ENCODE measurements at places on chromosomes 1 and 21.
A peak's percentile ranks its signal among the peaks of the same experiment; 100 is the strongest.

GRCh38 chr1:196516373-196516772 lies 91.9 kb downstream of the KCNT2 start:
- no peak for DNase-seq

- peak; percentile 77 for DNase-seq
These were observed 26.1 kb upstream of the SMIM12 start for GRCh38 chr1:34885405-34886247.

- DNase-seq: no peak
These were observed 12.4 kb upstream of the SCAF4 start for GRCh38 chr21:31744182-31744800.

DNA sequence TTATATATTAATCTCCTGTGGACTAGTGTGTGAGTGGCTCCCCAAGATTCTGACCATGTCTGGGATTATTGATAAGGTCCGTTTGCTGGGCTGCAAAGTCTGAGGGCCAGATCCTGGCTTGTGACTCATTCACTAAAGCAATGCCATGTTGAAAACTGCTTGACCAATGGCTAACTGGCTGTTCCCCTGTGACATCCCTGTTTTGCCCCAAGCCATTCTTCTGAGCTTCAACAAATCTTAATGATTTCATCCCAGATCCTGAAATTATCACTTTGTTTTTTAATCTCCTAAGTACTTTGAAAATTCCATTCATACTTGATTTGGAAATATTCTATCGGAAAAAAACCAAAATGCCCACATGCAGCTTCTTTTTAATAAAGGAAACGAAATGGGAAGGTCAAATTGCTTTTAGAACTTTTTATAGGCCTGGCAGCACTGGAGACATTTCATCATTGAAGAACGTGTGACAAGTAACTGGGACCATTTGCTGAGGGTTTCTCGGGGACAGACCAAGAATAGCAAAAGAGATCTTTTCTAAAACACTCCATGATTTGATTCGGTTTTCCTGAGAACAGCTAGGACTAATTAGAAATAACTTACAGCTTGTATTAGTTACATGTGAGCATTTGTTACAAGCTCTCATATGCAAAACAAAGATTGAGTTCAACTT lies 121.3 kb downstream of the TGFB2 start:
- no peak for DNase-seq

- no peak for DNase-seq
These were observed 45.3 kb downstream of the KCTD3 start for GRCh38 chr1:215612391-215612790.
